ENCODE measurements at places on chromosomes 2 and 18.

DNA sequence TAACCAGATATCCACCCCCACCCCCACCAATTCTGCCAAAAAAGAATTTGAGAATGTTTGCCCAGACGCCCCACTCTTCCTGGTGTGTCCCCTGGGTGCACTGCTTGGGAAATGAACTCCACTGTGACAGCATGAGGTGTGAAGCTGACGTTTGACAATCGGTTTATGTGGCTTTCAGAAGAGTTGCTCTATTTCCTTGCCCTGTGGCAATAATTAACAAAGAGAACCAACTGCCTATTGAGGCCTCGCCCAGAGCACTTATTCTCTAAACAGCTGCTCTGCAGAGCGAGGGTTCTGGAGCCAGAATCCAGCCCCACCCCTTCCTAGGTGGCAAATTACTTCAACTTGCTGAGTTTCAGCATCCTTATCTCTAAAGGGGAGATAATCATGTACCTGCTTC, 115.8 kb upstream of the SIX3 start:
- no peak for DNase-seq

DNA sequence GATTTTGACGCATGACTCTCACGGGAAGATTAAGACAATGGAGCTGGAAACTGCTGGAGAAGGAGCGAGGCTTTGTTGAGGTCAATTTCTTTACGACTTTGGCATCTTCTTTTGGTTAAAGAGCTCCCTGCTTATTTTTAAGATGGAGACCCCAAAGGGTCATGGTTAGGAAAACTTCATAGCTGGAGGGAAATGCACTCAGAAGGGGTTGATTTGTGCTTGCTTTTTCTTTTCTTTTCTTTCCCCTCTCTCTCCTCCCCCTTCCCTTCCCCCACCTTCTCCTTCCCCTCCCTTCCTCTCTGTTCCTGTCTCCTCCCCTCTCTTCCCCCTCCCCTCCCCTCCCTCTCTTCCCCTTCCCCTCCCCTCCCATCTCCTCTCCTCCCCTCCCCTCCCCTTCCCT, 79.0 kb downstream of the TNP1 start:
- DNase-seq = no peak

DNA sequence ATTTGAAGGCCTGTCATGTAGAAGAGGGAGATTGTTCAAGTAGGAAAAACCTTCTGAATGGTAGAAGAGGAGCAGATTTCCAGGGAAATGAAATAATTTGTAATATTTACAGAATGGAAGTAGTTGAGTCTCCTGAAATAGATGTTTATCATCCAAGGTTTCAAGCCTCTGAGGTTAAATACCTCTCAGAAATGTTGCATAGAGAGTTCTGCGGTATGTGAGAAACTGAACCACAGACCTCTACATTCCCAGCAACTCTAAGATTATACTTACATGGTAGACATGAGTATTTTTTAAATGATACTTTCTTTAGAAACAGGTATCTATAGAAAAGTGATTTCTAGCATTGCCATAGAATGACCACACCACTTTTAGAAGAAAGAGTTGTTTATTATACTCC, 379.8 kb upstream of the FANCL start:
- no peak for DNase-seq

DNA sequence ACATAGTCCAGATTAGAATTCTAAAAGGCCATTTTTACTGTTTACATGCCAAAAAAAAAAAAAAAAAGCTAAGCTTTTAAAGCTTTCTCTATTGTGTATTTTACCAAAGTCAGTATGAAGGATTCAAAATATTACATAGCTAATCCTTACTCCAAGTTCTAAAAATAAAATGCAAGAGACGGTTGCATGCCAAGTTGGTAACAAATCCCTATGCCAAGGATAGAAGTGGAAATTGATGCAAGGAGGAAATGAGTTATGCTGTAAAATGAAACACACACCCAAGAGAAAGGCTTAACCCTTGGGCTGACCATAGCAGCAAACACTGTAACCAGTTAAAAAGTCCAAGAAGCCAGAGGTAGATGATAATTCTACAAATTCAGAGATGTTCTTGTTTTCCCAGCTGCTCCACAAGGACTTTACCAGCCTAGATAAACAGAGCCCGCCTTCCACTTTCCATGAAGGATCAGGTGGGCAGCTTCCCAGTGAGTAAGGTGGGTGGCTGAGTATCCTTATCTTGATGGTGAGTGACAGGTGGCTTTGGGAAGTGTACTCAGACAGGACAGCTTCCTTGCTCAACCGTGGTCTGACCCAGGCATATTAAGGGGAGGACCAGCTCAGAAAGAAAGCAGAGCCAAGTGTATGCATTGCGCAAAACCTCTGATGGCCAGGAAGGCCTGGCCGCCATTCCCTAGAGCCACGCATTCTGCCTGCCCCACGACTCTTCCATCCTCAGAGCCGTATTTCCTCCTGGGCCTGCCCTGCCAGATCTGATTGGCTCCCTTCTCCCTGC, 34.4 kb downstream of the ATP8B1 start:
- no peak for DNase-seq

GRCh38 chr2:173654896-173655265, 300.2 kb downstream of the CDCA7 start:
- no peak for DNase-seq

GRCh38 chr2:166332106-166332505, 43.6 kb downstream of the SCN9A start:
- DNase-seq = no peak

- no peak for DNase-seq
Measured at GRCh38 chr2:62291517-62292137, 95.7 kb downstream of the B3GNT2 start.

- DNase-seq = no peak
Measured at GRCh38 chr2:18752022-18752493, 162.7 kb upstream of the NT5C1B start.

- DNase-seq = no peak
Measured at GRCh38 chr2:240508832-240509545, 48.8 kb downstream of the ANKMY1 start.

GRCh38 chr18:21391074-21391673, 149.1 kb downstream of the GREB1L start:
- DNase-seq = no peak

GRCh38 chr2:212777020-212777491, 238.5 kb upstream of the ERBB4 start:
- no peak for DNase-seq

DNA sequence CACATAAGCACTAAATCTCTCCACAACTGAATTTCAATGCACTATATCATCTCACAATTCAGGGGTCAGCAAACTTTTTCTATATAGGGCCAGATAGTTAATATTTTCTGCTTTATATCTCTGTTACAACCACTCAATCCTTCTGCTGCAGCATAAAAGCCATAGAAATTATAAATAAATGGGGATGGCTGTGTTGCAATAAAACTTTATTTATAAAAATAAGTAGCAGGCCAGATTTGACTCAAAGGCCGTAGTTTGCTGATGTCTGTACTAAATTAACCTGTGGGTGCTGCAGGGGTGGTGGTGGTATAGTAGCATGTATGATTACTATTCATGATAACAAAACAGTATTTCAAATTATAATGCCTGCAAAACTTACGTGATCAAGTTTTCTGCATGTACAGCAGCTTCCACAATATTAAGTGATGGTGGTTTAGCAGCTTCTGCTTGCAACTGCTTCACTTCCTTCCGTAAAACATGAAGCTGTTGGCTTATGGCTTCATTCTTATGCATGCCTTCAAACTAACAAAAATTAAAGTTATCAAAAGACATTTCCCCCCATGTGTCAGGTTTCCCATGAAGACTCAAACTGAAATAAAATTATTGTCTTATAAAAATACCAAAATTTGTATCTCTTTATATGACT, 64.1 kb downstream of the SIGLEC15 start:
- no peak for DNase-seq

GRCh38 chr2:215812966-215813365, 200.4 kb downstream of the MREG start:
- DNase-seq = no peak

DNA sequence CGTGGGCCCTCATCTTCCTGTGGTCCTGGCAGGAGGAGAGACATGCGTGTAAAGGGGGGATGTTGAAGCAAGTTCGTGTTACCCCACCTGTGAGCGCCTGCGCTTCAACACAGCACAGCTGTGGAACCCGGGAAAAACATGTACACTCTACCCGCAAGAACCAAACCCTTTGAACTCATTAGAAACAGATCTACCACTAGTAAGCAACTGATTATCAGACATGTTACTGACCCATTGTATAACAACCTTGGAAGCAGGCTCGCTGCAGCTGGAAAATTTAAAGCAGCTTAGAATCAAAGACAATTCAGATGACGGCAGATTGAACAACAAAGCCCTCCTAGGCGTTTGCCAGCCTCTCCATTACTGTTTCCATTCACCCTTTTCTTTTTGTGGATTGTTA, 771.7 kb upstream of the SALL3 start:
- no peak for DNase-seq

GRCh38 chr2:23367760-23368159, 17.2 kb upstream of the KLHL29 start:
- DNase-seq = no peak

DNA sequence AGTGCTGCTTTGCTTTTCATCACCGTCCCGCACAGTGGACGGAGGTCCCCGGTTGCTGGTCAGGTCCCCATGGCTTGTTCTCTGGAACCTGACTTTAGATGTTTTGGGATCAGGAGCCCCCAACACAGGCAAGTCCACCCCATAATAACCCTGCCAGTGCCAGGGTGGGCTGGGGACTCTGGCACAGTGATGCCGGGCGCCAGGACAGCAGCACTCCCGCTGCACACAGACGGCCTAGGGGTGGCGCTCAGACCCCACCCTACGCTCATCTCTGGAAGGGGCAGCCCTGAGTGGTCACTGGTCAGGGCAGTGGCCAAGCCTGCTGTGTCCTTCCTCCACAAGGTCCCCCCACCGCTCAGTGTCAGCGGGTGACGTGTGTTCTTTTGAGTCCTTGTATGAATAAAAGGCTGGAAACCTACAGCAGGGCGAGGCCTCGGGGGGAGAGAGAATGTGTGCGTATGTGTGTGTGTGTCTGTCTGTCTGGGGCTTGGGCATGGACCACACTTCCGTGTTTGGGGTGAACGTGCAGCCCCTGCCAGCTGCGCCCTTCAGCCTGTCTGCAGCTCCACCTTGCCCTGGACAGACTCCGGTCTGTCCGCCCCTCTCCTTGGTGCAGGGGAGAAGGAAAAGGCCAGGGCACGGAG, 32.3 kb downstream of the GPC1 start:
- DNase-seq = no peak

DNA sequence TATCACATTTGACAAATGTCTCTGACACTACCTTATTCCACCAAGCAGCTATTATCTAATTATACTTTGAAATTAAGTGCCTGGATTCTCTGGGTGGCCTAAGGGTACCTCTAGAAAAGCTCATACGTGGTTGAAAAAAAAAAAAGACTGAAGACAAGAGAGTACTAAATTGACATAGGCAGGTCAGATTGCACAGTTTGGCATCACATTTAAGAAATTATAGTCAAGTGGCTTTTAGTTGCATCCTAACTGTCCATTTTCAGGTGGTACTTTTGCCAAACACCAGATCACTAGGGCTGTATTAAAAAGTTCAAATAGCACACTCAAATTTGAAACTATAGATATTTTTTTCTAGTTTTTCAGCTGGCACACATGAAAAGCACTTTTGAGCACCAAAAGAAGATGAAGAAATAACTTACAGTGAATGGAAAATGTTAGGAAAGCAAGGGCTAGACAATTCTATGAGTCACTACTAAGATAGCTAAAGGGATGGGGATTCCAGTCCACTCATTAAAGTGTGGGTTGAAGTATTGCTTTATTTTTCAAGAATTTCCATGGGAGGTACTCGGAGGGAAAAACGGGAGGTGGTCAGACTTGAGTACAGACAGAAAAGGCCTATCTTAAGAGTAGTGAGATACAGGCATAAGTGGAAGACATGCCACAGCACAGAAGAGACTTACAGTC, 106.5 kb upstream of the COL5A2 start:
- no peak for DNase-seq

DNA sequence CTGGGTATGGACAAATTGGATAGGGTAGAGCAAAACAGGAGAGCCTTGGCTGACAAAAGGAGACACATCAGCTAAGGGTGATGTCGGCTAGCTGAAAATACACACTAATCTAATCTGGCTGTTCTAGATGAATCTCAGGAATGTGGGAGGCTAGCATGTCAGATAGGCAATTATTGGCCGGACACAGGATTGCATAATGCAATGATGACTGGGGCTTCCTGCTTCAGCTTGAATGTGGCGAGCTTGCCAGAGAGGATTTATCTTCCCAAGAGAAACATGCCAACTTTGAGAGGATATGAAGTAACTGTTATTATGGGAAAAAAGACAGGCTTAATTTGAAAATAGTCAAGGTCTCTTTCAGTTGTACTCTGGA, 102.4 kb downstream of the TRIB2 start:
- DNase-seq = no peak

DNA sequence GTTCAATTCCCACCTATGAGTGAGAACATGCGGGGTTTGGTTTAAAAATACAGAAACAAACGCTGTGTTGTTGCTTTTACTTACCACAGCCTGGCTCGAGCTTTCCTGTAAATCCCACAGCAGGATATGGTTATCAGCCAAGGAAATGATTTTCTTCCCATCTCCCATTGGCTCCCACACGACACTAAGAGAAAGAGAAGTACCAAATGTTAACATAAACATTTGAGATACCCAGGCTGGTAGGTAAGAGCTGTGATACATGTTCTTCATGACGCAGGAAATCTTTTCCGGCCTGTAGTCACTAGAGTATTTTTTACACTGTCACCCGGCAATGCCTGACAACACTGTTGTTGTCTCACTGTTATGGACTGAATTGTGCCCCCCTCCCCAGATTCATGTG, 163.6 kb downstream of the EIPR1 start:
- DNase-seq = no peak

- no peak for DNase-seq
Measured at GRCh38 chr18:49585781-49586663, 24.2 kb downstream of the LIPG start.

DNA sequence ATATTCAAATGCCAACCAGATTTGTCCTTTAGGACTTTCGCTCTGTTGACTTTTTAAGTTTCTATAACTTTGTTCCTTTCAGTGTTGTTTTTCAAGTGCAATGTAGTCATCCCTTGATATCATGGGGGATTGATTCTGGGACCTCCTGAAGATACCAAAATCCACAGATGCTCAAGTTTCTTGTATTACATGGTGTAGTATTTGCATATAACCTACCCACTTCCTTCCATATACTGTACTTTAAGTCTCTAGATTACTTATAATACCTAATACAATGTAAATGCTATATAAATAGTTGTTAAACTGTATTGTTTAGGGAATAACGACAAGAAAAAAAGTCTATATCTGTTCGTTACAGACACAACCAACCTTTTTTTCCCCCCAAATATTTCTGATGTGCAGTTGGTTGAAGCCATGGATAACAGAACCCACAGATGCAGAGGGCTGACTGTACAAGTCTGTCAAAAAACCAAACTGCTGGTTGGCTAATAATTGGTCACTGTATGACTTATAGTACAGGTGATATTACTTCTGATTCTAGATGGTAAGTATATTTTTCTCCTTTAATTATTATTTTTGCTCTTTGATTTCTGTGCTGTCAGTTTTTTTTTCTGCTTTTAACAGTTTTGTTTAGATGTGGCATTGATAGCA, 201.7 kb upstream of the STON1 start:
- no peak for DNase-seq

GRCh38 chr2:169106563-169107545, 37.5 kb downstream of the DHRS9 start:
- DNase-seq = peak; percentile 15

All from T-helper 1 cell (primary cell).